CD4-positive, alpha-beta T cell treated with Interleukin-6 at 100 ng/mL for 8 hours (primary cell): ENCODE measurements at places on chromosomes 11 and 22.

DNA sequence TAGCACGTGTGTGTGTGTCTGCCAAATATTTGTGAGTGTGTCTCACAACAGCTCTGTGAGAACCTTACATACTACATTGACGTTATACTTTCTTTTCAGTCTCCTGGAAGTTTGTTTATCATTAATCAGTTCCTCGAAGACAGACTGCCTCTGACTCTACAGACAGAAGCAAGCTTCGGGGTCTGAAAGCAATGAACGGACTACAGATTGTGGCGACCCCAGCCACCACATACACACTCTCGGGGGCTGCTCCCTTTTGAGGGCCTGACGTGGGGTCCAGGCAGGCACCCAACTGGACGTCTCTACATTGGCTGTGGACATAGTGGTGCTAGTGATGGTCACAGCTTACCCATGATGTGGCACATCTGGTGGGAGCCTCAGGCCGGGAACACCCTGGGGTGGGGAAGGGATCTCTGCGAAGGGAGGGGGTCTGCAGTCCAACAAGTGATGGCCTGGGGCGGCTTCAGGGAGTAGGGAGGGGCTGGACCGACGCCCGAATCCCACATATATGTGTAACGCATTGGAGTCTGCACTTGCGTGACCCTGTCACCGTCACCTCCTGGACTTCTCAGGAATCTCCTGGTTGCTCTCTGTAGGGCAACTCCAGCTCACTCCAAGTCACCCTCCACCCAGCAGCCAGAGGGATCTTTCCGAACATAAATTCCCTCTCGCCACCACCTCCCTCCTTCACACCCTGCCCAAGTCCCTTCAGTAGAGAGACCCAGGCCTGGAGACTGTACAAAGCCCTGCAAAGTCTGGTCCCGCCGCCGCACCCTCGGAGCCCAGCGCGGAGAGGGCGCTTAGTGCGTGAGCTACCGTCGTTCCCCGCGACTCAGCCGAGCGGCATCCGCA lies 30.4 kb upstream of the TRIM29 start:
- DNase-seq = no peak

DNA sequence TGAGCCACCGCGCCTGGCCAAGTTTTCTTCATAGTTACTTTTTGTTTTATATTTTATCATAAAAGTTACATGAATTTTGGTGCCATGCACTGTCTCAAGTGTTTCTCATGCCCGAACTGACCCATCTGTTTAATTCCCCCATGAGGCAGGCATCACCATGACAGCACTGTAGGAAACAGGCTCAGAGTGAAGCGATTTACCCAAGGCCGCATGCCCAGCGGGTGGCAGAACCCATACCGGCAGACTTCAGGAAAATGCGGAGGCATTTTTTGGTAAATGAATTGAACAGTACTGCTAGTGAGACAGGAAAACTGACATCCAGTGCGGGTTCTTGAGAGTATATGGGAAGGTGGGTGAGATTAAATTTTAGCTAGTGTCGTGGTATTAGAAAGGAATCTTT lies 19.0 kb downstream of the CECR2 start:
- no peak for DNase-seq

GRCh38 chr11:69368119-69368880 lies 74.3 kb downstream of the MYEOV start:
- no peak for DNase-seq

GRCh38 chr11:108536783-108537182 lies 38.6 kb upstream of the POGLUT3 start:
- DNase-seq = no peak

- no peak for DNase-seq
Observed at GRCh38 chr22:35761037-35761436, 43.4 kb downstream of the APOL5 start.

DNA sequence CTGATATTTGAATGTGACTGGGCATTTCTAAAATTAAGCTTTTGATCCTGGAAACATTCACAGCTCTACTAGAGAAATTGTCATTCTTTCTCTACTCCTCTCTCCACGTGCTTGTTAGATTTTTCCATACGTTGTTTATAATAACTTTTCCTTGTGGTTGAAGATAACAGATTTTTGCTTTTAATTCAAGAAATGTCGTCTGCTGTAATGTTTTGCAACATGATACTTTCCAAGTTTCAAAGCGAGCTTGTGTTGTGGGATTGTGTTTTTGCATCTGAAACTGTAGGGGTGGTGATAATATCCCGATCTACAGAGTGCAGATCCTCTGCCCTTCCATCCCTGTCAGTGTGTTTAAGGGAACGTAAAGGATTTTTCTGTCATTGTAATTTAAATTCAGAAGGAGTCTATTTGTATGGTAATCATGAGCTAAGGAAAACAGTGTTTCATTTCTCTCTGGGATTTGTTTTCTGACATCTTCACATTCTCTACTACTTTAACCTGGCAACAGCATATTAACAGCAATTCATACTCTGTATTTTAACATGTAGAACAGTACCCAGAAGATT lies 321.4 kb downstream of the FAT3 start:
- no peak for DNase-seq

GRCh38 chr11:13220148-13220547 lies 57.4 kb upstream of the BMAL1 start:
- no peak for DNase-seq

- DNase-seq = no peak
Observed at GRCh38 chr11:66331542-66332370, 4.5 kb downstream of the RIN1 start.

- DNase-seq = no peak
Observed at GRCh38 chr22:26321469-26321913, 107.6 kb upstream of the ASPHD2 start.

DNA sequence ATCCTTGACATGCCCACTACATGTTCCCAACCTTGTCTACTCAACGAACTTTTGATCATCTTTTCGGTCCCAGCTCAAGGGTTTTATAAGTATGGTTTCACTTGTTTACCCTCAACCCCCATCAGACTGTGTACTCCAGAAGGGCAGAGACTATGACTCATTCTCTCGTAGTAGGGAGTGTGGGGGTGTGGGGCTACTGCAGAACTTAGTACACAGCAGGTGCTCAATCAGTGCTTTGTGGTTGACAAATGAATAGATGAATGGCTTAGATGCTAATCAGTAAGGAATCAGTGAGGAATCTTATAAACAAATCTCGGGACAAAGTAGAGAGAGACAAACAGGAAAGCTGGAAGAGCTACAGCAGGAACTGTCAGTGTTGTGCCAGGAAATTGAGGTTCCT lies 151.7 kb upstream of the PLET1 start:
- no peak for DNase-seq

GRCh38 chr11:75450826-75451821 lies 18.1 kb upstream of the KLHL35 start:
- no peak for DNase-seq

- DNase-seq = no peak
Observed at GRCh38 chr11:43837879-43838278, 42.8 kb upstream of the ALKBH3 start.

- no peak for DNase-seq
Observed at GRCh38 chr11:110081462-110082376, 11.5 kb upstream of the ZC3H12C start.

DNA sequence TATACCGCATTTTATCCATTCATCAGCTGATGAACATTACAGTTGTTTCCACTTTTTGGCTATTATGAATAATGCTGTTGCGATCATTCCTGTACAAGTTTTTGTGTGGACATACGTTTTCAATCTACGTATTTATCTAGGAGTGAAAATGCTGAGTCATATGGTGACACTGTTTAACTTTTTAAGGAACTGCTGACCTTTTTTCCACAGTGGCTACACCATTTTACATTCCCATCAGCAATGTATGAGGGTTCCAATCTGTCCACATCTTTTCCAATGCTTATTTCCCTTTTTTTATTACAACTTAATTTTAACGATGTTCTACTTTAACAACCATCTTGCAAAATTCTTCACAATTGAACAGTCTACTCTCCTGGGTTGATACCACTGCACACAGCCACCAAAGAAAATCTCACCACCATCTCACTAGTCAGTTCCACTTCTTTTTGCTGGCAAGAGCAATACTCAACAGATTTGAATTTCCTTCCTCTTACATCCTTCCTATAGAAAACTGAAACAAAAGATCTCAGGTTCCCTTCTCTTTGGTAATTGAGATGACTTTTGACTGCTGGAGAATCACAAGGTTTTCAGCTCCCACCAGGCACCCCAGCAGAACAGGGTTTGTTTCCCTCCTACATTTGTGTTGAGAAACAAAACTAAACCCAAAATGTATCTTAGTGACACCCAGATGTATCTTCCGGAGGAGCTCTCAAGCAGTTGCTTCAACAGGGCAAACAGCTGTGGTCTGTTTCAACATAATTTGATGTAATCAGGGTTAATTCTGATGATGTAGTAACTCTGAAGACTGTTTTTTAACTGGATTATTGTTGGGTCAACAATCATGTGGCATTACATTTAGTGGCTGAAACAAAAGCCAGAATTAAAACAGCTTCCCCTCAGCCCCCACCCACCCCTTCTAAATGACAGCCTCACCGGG lies 7.0 kb upstream of the GAB2 start:
- no peak for DNase-seq

DNA sequence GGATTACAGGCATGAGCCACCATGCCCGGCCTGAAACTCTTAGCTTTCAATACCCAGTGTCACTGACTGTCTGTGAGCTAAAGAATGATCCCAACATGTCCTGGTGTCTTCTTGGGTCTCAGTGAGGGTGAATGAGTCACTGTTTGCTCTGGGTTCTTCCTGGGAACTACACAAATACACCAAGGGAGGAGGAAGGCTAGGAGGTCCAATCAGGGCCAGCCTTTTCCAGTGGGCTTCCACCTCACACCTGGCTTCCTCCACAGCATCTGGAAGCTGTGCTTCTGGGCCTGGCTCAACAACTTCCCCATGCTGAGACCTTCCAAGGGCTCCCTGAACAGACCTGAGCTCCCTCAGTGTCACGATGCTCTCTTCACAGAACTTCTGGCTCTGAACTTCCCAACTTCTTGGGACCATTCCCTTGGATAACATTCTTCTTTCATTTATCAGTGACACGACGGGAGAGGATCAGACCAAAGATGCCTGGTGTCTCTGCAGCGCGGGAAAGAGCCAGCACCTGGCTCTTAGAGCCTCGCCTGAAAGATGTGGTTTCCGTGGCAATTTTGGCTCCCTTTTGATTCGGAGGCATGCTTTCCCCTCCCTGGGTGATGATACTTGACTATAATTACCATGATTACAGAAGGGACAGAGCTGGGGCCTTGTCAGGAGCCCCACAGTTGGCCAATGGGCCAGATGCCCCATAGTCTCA lies 22.3 kb upstream of the CHRM4 start:
- DNase-seq = no peak

GRCh38 chr11:93817426-93818348 lies 32.7 kb downstream of the VSTM5 start:
- no peak for DNase-seq

- DNase-seq = no peak
Observed at GRCh38 chr11:67415501-67416304, at the start of gene CARNS1. Gene CARNS1 (plus strand): TSS chr11:67415678. CDS start chr11:67416200, 522 bp downstream.

GRCh38 chr22:50697667-50698506 lies 25.3 kb downstream of the SHANK3 start:
- no peak for DNase-seq

DNA sequence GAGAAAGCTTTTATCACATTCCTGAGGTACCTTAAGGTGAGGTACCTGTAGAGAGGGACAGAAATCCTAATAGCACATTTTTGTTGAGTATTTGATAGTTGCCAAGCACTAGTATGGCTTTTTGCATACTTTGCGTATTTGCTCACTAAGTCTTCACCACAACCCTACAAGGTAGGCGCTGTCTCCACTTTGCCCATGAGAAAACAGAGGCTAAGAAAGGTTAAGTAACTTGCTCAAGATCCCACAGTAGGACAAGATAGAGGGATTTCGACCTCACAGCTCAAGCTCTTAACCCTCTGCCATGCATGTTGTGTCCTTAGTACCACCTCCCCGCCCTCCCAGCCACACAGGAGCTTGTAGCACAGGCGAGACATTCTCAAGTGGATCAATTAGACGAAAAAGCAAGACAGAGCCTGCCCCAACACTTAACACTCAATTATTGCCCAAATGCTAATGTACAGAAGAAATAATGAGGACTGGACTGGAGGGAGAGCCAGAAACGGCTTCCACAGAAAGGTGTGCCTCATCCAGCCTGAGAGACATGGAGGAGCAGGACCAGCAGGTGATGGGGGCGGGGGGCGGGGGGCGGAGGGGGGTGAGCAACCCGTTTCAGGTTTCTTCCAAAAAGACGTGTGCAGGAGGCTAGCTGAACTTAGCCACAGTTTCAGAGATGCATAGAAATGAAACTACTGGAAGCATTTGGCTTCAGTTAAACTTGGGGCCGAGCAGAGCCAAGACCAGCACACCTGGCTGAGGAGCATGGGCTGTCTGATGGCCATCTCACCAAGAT lies 26.7 kb upstream of the CD44 start:
- DNase-seq = no peak

DNA sequence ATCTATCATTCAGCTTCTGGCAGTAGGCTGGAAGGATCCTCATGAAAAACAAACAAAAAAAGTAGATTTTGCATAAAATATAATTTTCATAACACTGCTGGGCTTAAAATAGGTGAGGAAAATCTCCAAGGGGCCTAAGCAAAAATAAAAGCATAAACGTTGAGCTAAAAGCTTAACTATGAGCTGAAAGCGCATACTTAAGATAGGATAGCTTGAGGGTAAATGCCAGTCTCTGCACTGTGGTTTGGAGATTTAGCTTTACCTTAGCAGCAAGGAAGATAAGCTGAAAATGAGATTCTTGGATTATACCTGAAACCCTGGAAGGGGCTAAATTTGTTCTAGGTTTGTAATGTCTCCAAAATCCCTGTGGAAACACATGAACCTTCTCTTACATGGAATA lies 183.7 kb downstream of the GUCY1A2 start:
- no peak for DNase-seq

DNA sequence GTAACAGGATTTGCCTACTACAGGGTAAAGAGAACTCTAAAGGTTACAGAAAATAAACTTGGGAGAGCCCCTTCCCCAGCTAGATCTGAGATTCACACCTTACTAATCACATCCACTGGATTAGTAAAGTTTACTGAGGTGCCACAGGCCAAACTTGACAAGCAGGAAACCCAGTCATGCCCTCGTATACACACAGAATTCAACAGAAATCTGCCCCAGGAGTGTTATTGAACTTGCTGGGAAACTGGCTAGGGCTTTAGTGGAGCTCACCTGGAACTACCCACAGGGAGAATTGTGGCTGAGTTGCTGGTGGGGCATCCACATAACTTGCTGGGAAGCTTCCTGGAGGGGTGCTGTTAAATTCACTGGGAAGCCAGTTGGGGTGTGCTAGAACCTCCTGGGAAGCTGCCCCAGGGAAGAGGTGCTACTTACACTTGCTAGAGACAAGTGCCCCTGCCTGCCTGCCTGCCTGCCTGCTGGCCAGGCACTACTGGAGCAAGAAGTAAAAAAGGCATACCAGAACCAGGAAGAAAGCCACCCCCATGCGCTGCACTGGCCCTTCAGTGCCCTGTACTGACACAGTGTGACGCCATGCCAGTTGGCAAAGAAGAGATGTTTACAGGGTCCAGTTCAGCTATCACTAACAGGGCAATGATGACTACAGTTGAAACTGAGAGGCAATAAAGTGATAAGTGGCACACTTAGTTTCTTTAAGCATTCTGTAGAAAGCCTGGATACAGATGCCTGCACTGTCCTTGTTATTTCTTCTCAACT lies 106.5 kb downstream of the ALX4 start:
- no peak for DNase-seq
